SK-MEL-5 (cell line): ENCODE measurements at places on chromosomes 6 and 20.
A peak's percentile ranks its signal among the peaks of the same experiment; 100 is the strongest.

DNA sequence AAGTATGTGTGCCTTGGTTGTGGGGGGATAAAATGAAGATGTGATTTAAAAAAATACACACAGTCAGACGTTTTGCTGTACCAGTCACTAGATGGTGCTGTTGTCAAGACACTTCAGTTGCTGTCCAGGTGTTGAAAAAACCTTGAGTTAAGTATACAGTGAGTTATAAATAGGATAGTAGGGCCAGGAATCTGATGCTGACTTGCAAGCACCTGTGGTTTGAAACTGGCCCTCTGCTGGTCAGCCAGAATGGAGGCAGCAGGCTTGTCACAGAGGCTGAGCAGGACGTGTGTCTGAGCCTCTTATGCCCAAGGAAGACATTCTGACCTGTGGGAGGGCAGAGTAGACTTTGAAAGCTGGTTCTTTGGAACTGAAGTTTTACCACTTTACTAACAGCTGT lies 27.8 kb downstream of the RNF8 start:
- DNase-seq, result peak; percentile 62

DNA sequence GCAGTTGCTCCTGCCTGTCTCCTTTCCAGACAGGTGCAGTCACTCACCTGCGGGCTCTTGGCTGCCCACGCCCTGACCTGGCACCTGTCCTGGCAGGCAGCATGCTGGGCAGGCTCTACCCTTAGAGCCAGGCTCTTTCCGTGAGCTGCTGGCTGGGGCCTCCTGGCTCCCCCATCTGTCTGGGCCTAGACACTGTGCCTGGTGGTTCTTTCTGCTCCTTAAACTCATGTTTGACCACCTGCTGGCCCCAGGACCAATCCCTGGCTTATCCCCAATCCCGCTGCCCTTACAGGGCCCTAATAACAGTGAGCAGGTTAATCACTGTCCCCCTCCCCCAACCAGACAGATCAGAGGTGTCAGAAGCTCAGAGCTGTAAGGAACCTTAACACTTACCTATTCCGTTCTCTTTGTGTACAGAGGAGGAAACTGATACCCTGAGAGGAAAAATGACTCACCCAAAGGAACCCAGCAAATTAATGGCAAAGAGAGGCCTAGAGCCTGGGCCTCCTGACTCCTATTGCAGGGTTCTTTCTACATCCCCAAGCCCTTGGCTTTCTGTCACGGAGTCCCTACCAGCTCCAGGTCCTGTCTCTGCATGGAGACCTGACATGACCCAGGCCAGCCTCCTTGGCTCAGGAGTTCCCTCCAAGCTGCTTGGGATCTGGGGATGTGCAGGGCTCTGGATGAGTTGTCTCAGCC lies 54.7 kb downstream of the RAB44 start:
- no peak for DNase-seq

- no peak for DNase-seq
These were observed 46.0 kb upstream of the SRF start for GRCh38 chr6:43125119-43125518.

GRCh38 chr20:8303651-8304050 lies 171.6 kb downstream of the PLCB1 start:
- DNase-seq, result no peak

DNA sequence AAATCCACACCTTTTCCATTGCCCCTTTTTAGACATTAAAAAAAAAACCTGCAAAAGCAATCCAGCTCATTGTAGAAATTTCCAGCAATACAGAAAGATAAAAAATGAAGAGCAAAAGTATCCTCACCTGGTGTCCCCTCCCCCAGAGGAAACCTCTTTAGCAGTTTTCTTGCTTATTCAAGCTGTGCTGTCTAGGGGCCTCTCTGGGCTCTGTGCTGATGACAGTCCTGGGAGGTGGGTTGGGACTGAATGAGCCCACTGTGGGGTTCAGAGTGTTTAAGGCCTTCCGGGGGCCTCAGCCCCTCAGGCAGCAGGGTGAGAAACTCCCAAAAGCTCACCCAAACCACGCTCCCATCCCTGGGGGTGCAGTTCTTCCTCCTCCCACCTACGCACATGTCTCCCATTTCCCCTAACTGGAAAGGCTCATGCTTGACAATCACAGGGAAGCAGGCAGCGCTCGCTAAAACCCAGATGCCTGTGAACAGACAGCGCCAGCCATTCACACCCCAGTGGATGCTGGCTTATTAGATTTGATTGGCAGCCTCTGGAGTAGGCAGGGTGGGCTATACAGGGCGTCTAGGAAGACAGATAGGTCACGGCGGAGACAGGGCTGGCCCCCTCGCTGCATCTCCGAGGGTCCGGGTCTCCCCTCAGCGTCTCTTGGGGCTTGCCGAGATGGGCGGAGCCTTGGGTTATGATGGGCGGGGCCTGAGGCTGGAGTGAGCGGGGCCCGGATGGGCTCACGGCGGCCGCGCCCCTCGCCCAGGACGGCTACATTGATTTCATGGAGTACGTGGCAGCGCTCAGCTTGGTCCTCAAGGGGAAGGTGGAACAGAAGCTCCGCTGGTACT lies 4.6 kb downstream of the GUCA1A start:
- no peak for DNase-seq

DNA sequence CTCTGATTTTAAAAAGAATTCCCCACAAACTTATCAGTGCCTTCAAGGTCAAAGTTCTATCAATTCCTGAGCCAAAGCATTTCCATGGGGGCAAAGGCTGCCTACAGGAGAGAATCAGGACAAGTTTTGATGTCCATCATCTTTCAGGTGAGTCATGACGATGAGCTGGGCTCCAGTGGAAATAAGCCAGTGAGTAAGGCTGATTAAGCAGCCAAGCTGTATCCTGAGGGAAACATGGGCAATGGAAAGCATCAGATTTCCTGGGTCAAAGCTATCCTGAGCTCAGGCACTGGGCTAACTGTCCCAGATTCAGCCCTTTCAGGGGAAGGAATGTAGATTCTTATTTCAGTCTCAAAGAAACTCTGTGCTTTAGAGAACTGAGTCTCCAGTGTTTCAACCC lies 377.4 kb downstream of the CD109 start:
- no peak for DNase-seq

GRCh38 chr6:74891349-74891831 lies 314.5 kb downstream of the COL12A1 start:
- DNase-seq, result no peak

- DNase-seq, result no peak
These were observed 2.2 kb downstream of the NKX2-4 start for GRCh38 chr20:21395051-21395665.
